Activated T-helper 9 cell treated with anti-CD3 and anti-CD28 coated beads, Interleukin-2, amount 50 U/mL, for 16 hours (primary cell): ENCODE measurements at places on chromosomes 3 and 15.
A peak's percentile ranks its signal among the peaks of the same experiment; 100 is the strongest.

GRCh38 chr3:184237211-184237610, 7.8 kb downstream of the VWA5B2 start:
- no peak for DNase-seq

- DNase-seq = no peak
Measured at GRCh38 chr15:37080261-37080921, 20.0 kb downstream of the MEIS2 start.

GRCh38 chr15:54803134-54803808, 393.5 kb downstream of the RSL24D1 start:
- DNase-seq = no peak

DNA sequence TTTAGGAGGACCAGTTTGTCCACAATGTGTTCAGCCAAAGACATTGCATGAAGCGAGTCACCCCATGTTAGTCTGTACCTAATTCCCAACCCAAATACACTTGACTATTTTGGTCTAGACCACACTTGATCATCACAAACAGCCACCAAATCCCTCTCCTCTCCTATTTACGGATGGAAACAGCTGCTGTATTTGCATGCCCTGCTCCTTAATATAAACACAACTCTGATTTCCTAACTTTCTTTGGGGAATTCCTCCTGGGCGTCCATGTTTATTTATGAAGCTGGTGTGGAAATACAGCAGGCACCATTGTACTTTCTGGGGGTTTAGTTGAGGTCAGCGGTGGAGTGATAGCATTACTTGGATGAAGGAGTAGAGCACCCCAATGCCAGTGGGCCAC, 235.2 kb downstream of the TLE3 start:
- DNase-seq = no peak

GRCh38 chr15:42348083-42348482, 11.2 kb upstream of the CAPN3 start:
- no peak for DNase-seq

GRCh38 chr3:140719841-140720614, 42.2 kb downstream of the TRIM42 start:
- no peak for DNase-seq

DNA sequence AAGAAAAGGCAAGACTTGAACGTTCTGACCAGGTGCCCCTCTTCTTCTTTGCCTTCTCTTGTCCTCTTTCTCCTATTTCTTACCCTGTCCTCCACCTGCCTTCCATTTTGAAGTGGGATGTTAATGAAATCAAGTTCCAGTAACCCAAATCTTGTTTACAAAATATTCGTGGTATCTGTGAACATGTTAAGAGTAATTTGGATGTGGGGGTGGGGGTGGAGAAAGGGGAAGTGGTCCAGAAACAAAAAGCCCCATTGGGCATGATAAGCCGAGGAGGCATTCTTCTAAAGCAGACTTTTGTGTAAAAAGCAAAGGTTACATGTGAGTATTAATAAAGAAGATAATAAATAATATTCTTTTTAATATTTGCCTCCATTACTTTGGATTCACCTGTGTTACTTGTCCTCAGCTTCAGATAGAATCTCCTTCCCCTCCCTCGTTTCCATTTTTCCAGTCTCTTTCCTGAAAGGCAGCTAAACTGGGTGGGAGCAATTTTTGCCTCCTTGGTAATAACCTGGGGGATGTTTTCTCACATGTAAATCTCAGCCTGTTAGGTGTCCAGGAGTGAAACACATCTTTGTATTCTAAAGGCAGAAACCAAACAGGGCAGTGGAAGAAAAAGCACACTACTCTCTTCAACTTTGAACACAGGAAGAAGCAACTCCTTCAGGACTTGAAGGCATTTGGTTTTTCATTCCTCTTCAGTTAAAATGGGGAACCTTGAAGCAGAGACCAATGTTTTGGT, 3.2 kb downstream of the CHST2 start:
- no peak for DNase-seq

DNA sequence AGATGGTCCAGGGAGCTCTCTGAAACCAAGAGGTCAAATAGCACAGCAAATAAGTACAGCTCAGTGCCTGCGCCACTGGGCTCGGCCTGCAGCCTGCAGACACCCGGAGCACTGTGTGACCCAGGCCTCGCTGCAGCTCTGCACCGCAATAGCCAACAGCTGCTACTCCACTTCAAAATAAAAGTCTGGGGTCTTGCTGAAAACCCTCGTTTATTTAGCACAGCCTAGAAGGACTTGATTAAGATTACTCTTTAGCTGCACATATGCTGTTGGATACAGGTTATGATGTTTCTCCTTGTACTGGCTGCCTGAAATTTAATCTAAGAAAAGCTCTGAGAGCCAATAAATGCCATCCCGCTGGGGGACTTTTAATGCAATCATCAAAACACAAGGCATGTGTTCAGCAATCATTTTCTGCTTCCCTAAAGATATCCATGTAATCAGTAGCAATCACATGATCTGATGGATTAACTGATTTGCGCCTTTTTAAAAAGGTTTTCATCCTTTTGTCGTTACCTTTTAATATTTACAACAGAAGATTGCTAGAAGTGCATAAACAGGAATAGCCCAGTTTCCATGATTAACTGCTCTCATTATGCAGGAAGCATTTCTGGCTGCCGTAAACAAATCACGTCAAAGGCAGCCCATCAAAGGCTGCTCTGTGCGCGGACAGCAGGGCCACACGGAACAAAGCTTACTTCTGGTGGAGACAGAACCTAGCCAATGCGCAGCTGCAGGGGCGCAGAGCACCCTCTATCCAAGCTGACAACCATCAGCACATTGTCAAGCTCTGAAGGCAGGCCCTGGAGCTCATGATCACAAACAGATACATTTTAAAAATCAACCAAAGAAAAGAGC, 58.8 kb downstream of the CLASP2 start:
- DNase-seq = no peak

DNA sequence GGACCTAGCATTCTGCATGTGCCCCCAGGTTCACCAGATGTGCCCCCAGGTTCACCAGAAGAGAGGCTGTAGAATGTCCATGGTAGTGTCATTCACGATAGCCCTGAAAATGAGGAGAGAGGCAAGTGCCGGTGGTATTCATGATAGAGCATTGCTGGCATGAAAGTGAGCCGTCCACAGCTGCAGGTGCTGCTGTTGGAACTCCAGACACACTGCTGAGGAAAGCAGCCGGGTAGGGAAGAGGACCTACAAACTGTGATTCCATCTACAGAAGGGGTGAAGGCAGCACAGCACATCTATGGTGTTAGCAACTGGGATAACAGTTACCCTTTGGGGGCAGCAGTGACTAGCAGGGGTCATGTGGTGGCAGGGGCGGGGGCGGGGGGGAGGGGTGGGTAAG, 125.0 kb upstream of the PLXNA1 start:
- no peak for DNase-seq

DNA sequence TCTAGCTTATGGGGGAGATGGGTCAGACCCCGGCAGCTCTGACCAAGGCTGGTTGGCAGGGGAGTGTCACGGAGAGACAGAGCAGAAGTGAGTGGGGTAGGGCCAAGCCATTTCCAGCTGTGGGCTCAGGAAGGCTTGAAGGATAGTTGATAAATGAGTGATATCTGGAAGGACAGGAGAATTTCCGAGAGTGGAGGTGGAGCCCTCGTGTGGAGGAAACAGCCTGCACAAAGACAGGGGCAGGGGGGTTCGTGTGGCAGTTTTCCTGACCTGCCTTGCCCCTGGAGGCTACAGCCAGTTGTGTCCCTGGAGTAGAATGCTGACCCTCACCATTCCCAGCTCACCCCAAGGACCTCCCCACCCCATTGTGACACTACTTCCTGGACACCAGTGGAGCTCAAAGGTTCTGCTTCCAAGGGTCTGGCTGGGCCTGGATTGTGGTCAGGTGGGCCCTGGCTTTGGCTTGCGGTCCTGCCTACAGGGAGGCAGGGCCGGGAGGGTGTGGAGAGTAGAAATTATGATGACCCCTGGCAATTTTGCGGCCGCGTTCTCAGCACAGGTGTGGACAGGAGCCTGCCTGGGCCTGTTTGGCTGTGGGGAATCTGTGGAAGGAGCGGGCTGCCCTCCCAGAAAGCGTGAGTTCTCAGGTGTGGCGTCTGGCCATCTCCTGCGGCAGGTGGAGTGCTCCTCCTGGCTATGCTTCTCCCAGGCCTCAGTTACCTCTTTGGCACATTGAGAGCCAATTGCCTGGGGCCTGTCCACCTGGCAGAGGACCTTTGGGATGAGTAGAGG, at the start of gene SLC22A14:
Gene SLC22A14 (plus strand): TSS at position 400 of the 792 bp plus-strand sequence. CDS start 23,733 bp downstream, outside the sequence.
- no peak for DNase-seq

DNA sequence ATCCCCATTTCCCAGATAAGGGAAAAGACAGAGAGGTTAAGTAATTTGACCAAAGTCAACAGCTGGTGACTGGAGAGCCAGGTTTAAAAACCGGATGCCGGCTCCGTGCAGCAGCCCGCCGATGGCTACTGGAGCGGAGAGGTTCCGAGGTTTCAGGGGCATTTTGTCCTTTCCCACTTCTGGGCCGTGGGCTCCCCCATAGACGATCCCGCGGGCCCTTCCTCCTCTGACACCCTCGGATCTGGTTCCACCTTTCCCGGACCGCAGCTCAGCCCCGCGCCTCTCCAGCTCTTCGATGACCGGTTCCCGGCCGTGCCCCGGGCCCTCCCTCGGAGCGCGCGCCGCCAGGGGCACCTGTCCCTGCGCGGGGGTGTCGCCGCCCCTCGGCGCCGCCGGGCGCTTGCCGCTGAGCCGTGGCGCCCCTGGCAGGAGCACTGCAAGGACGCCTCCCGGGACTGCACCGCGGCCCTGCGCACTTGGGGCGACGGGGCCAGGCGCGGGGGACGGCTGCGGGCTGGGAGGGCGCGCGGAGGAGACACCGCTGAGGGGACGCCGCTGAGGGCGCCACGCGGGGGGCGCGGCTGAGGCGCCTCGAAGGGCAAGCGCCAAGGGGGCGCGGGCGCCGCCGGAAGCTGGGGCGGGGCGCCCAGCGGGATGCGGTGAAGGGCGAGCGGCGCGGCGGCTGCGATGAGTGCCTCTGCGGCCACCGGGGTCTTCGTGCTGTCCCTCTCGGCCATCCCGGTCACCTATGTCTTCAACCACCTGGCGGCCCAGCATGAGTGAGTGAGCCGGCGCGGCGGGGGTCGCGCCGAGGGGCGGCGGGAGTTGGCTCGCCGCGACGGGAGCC, at the start of gene TM6SF1:
Gene TM6SF1 (plus strand): TSS at position 652 of the 847 bp plus-strand sequence. CDS start 36 bp downstream, at position 688.
- DNase-seq = no peak

DNA sequence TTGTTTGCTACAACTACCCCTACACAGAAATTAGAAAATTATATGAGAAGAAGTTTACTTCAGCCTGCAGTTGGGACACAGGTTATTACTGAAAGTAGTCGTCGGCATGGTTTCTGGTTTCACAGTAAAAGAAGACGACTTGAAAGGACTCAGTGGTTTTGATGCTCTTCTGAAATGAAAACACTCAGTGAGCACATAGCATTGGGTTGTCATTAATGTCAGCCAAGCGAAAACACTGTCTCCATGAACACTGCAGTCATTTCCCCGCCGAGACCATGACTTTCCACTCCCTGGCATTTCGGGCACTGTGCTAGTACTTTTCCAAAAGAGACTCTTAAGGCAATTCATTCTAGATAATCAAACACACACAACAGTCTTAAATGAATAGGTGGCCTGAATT, 69.2 kb upstream of the ICE2 start:
- peak; percentile 53 for DNase-seq

- DNase-seq = no peak
Measured at GRCh38 chr3:125281381-125281780, 68.8 kb upstream of the SLC12A8 start.

GRCh38 chr3:182241766-182242488, 530.2 kb downstream of the SOX2 start:
- DNase-seq = no peak

DNA sequence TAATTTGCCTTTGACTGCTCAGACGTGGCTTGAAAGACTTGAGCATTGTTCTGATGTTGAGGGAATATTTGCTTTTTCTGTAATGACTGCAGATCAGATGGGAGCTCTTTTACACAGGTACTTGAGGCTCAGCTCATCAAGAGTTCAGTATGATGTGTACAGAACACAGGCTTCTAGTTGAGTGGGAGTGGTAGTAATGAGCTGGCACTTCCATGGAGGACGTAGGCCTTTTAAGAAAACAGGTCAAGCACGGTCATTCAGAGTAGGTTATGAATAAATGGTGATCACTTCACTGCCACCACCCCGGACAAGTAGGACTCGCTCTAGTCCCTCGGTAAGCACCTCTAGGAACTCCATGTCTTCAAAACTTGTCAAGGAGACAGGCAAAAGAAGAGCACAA, 8.8 kb downstream of the EMC4 start:
- no peak for DNase-seq

DNA sequence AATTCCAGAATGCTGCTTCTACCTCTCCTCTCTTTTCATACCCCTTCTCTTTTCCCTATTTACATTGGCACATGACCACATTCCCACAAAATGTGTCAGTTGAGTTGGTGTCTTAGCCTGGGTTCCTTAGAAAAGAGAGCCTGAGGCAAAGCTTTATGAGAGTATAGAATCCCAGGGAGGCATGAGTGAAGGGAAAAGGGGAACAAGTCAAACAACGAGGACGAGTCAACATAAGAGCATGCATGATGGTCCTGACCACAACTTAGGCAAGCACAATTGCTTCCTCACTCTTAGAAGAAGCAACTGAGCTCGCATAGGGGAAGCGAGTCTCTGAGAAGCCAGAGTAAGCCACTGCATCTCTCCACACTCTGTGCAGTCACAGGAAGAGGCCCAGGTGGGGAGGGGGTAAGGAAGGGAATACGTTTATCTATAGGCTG, 15.4 kb upstream of the ZNF774 start:
- DNase-seq = no peak

DNA sequence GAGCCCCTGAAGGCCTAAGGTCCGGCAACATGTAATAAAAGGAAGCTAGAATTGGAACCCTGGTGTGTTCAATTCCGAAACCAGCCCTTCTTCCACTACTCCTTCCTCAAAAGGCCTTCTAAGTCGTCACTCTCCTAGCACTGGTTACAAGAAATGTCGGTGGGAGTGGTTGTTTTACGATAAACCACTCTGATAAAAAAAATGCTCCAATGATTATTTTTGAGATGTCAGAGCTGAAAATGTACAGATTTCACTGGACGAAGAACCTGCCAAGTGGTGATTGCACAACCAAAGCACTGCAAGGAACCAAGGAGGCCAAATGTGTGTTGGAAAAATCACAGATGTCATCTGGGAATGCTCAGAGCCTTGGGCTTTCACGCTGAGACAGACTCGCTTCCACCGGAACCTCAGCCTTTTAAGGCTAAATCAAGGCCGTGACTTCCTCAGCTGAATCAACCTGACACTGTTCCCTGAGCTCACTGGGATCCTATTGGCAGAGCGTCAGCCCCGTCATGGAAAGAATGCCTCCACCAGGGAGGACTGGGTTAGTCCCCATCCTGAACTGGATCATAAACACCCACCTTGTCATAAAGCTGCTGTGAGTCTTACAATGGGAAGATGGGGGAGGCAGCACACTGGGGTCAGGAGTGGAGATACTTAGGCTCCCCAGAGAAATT, 108.1 kb upstream of the THBS1 start:
- no peak for DNase-seq

DNA sequence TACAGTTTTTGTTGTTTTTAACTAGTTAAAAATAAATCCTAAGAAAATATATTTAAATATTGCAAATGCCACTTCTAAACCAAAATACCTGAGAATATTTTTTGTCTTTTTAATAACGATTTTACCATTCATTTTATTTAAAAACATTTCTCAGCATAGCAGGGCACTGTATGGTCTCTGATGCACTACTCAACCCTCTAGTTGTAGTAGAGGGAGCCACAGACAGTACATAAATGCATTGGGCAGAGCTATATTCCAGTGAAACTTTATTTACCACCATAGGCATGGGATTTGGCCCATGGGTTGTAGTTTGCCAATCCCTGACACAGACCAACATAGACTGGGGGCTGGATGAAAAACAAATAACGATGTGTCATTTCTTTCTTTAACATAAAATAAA, 214.4 kb upstream of the UBE2E1 start:
- no peak for DNase-seq

- DNase-seq = no peak
Measured at GRCh38 chr3:81758275-81758674, 3.2 kb downstream of the GBE1 start.
